ENCODE measurements at places on chromosomes 5 and 9.

DNA sequence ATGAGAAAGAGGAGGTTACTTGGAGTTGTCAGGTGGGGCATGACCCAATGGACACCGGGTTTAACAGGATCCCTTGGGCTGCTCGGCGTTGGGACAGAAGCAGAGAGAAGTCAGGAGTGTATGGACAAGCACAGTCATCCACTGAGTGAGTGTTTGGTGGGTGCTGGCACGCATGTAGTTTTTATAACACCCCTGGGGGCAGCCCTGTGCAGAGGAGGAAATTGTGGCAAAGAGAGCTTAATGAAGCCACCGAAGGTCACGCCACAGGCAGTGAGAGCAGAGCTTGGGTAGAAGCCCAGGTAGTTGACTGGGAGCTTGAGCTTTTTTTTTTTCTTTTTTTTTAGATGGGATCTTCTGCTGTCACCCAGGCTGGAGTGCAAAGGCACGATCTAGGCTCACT, 43.2 kb upstream of the IER5L start:
- DNase-seq, result no peak

GRCh38 chr9:131853434-131853833, 113.6 kb upstream of the RAPGEF1 start:
- DNase-seq, result no peak

GRCh38 chr5:10539687-10539998, 24.2 kb upstream of the ANKRD33B start:
- no peak for DNase-seq

DNA sequence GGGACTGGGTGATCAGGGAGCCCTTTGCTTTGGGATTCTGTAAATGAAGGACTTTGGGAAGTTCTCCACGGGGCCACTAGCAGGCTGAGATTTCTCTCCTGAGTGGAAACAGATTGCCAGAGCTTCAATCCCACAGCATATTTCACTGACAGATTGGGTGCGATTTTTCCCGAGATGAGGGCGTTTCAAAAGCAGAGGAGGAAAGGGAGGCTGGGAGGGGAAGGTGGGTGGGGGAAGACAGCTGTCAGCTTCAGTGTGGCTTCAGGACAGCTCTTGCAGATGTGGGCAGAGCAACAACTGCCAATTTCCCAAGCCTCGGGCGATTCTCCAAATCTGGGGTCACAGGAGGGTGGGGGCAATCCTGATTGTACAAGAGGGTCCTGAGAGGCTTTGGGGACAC, 258.5 kb upstream of the ADRA1B start:
- DNase-seq, result no peak

- DNase-seq, result no peak
Observed at GRCh38 chr5:14914623-14915260, 43.2 kb upstream of the ANKH start.

Measured in activated gamma-delta T cell (primary cell).